ENCODE measurements at places on chromosomes 5 and 9. TPM values are rescaled to one million over a fixed set of nuclear protein-coding genes. Genes with fewer than 3 reads are reported as not detected.

The HAND1 gene
- total RNA-seq = not detected

DNA sequence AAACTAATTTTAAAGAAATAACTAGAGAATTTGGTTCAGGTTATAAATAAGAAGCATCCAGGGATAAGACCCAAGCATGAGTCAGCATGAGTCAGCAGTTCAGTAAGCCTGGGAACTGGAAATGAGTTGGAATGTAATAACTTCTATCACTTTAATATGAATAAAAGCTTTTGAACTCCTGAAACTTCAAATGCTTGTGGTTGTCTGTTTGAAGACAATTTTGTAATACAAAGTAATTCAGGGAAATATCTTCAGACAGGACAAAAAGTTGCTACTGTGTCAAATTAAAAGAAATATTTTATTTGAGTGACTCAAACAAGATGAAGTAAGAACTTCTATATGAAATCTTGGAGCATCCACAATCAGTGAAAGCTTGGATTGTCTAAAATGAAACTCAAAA lies 331.2 kb upstream of the DAB2 start:
- no peak for DNase-seq

DNA sequence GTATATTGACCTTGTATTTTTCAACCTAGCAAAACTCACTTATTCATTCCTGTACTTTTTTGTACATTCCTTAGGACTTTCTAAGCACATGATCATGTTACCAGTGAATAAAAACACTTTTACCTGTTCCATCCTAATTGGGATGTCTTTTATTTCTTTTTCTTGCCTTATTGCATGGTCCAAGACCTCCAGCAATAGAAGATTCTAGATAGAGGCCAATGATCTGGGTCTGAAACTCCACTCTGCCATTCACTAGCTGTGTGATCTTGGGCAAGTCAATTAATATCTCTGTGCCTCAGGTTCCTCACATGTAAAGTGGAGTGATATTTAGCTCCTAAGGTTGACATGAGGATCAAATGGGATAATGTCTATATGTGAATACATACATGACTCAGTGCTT lies 8.5 kb upstream of the EXOSC2 start:
- DNase-seq = no peak

- no peak for DNase-seq
Observed at GRCh38 chr5:64125521-64125920, 40.1 kb upstream of the RNF180 start.

- DNase-seq = no peak
Observed at GRCh38 chr5:173733021-173733420, 116.6 kb upstream of the BOD1 start.
